ENCODE measurements at places on chromosomes 2 and 18. TPM values are rescaled to one million over a fixed set of nuclear protein-coding genes. Genes with fewer than 3 reads are reported as not detected.

The ATP6V1C2 gene
- not detected for total RNA-seq

The GALR1 gene
- not detected for total RNA-seq

The IRS1 gene
- total RNA-seq = 5.8 TPM

The SH3RF3 gene
- 0.05 TPM for total RNA-seq

The FOXD4L1 gene
- total RNA-seq = 0.47 TPM

The NT5C1B gene
- total RNA-seq = not detected

The POTEC gene
- not detected for total RNA-seq

The ABCG8 gene
- not detected for total RNA-seq

The GLI2 gene
- total RNA-seq = 0.28 TPM

The CIB4 gene
- total RNA-seq = not detected

The SLC14A1 gene
- 14.8 TPM for total RNA-seq

The PSMA8 gene
- total RNA-seq = 1.1 TPM

DNA sequence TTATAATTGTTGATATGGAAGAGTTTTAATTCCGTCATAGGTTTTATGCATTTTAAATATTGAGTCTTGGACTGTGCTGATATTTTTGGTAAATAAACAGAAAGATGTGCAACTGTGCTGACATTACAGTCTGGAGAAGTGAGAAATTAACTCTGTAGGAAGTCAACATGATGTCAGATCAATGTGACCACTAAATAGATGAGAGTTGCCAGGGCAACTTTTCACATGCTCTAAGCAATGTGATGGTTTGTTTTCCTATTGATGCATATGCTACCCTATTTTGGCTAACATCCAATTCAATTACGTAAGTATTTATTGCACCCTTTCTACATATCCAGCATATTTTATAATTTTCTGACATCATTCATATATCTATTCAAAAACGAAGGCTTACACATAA, 1109.3 kb downstream of the TSN start:
- no peak overlapping the region for H3K4me3 ChIP-seq
- DNase-seq = no peak
- H3K27ac ChIP-seq = no peak overlapping the region
- no peaks in the 10 kb centered on the region for H3K4me1 ChIP-seq
- no peaks in the 10 kb centered on the region for H3K36me3 ChIP-seq
- no peaks in the 10 kb centered on the region for H3K27me3 ChIP-seq

DNA sequence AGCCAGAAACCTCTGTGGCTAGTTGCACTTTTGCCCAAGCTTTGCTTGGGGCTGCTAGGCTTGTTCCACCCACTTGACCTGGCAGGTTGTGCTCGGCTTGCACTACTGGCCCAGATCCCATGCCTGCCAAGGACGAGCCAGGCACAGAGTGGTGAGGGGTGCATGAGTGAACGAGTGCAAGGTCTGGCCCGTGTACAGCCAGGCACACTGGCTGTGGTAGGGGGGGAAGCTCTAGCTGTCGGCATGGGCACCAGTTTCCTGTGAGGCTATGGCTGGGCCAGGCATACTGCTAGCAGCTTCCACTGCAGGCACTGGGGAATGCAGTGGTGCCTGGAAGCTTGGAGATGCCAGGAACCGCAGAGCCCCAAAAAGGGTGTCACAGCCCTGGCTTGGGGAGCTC, 210.4 kb downstream of the AKAIN1 start:
- H3K27me3 ChIP-seq = no peaks in the 10 kb centered on the region
- no peaks in the 10 kb centered on the region for H3K36me3 ChIP-seq
- DNase-seq = no peak
- no peak overlapping the region for H3K4me3 ChIP-seq

DNA sequence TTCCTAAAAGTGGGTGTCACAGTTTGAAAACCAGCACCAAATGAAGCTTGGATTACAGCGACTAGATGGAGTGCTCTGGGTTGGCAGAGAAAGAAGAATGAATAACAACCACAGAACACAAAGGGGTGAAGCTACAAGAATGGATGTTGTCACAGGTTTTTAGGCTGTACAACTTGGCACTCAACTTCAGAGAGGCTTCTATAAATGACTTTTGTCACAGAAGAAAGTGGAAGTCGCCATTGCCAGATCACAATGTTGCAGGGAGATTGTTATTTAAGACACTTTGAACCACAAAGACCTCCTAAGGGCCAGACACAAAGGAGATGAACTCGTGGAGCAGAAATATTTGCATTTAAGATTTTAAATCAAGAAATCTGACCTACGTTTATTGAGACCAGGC, 354.2 kb downstream of the CDH7 start:
- no peak overlapping the region for H3K27ac ChIP-seq
- H3K4me1 ChIP-seq = no peaks in the 10 kb centered on the region
- H3K4me3 ChIP-seq = no peak overlapping the region
- H3K27me3 ChIP-seq = no peaks in the 10 kb centered on the region
- H3K36me3 ChIP-seq = no peaks in the 10 kb centered on the region
- no peak for DNase-seq

- peaks cover 73% of the 10 kb centered on the region for H3K4me1 ChIP-seq
- peak; percentile 63 for DNase-seq
- peak overlapping the region; percentile 29 for H3K4me3 ChIP-seq
These were observed 12.7 kb downstream of the ICOS start for GRCh38 chr2:203949228-203949627.

DNA sequence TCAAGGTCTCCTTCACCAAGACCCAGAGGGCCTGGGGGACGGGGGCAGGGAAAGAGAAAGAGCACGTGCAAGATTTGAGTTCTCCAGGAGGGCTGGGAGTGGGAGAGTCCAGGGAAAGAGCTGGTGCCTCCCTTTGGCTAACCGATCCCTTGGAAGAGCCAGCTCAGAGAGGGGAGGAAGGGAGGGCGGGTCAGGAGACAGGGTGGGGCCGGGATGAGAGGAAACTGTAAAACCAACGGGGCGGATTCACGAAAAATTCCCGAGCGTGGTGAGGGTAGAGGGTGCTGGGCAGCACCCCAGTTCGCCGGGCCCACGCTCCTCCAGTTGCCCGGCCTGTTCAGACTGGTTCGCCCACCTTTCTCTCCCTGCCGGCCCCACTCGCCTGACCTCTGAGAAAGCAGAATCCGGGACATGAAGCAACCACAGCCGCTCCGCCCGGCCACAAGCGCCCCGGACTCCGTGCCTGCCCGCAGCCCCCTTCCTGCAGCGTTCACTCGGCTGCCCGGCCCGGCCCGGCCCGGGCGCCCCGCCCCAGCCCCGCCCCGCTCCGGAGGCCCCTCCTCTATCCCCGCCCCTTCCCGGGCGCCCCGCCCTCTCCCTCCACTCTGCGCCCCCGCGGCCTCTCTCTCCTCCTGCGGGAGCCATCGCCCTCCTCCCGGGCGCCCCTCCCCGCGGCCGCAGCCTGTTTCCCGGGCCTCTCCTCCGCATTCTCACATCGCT, 230.9 kb upstream of the SMAD2 start:
- no peak overlapping the region for H3K27ac ChIP-seq
- H3K36me3 ChIP-seq = no peaks in the 10 kb centered on the region
- peaks cover 3% of the 10 kb centered on the region for H3K4me1 ChIP-seq
- DNase-seq = peak; percentile 65

DNA sequence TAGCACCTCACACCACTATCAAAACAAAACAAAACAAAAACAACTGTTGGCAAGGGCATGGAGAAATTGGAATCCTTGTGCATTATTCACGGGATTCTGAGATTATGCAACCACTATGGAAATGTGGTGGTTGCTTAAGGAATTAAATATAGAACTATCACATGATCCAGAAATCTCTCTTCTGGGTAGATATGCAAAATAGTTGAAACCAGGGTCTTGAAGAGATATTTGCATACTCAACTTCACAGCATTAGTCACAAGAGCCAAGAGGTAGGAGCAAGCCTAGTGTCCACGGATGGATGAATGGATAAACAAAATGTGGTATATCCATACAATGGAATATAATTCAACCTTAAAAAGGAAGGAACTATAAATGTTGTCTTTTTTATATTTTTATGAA, 7.0 kb downstream of the TMEM131 start:
- H3K36me3 ChIP-seq = peaks cover 30% of the 10 kb centered on the region
- H3K27ac ChIP-seq = no peak overlapping the region
- H3K4me3 ChIP-seq = no peak overlapping the region
- peaks cover 23% of the 10 kb centered on the region for H3K4me1 ChIP-seq

DNA sequence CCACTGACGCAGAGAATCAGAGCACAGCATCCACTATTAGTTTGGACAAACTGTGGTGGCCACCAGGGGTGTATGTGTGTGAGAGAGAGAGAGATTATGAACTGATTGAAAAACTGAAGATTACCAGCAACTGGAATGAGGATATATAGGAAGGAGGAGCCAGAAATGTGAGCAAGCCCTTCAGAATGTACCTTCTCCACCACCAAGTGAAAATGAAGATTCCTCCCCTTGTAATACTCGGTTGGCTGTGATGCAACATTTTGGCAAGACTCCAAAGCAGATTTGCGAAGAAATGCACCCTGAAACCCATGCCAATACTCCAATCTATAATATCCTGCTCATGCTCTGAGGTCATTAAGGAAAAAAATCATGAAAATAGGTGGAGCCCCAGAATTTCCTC, 121.2 kb upstream of the SLC35G4 start:
- no peak overlapping the region for H3K27ac ChIP-seq
- no peak for DNase-seq
- H3K27me3 ChIP-seq = no peaks in the 10 kb centered on the region
- H3K36me3 ChIP-seq = no peaks in the 10 kb centered on the region

DNA sequence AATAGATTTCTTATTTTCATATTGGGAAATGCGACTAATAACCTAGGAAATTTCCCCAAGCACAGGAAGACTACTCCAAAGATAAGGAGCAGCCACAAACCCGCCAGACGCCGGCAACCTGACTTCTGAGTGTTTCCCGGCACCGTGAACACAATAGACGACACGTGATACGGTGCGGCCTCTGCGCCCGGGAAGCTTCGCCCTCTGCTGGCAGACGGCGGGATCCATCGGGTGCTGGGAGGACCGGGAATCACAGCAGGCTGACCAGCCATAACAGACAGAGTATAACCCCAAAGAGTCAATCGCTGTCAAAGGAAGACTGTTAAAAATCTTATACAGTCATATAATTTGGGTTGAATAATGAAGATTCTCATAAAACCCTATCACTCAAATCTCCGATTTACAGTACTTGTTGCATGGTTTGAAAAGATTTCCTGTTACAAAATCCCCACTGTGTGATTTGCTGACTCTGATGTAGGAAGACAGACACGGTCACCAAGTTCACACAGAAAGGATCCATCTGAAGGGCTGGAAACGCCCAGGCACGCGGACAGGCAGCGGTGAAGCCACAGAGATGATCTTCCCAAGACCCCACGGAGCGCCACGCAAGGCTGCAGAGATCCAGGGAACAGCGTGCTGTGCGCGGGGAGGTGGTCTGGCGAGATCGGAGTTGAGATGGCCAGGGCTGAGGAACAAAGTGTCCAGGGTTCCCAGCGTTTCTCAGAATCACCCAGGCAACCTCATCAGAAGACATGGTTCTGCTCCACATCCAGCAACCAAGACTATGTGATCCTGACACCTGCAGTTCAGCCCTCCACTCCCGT, 73.8 kb downstream of the EIPR1 start:
- H3K4me3 ChIP-seq = no peak overlapping the region
- no peak overlapping the region for H3K27ac ChIP-seq
- DNase-seq = peak; percentile 78
- H3K4me1 ChIP-seq = peaks cover 13% of the 10 kb centered on the region
- no peaks in the 10 kb centered on the region for H3K36me3 ChIP-seq

GRCh38 chr2:221822416-221822815, 250.3 kb upstream of the EPHA4 start:
- H3K36me3 ChIP-seq = no peaks in the 10 kb centered on the region
- H3K27ac ChIP-seq = no peak overlapping the region
- DNase-seq = no peak
- H3K4me3 ChIP-seq = no peak overlapping the region

DNA sequence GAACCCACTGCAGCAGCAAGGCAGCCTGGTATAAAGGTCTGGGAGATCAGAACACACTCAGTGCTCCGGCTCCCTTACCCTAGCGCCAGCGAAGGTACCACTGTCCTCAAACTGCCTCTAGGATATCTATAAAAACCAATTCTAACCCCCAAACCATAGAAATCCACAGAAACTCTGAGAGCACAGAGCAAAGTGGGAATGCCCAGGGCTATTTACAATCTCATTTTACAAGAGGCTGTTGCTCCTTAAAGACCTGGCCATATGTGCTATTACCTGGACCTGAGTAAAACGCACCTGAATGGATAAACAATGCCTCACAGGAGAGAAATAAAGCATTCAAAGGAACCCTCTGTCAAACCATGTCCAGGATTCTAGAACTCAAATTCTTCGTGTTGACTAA, 4.3 kb downstream of the STK39 start:
- H3K27ac ChIP-seq = no peak overlapping the region
- H3K4me1 ChIP-seq = peaks cover 31% of the 10 kb centered on the region
- no peak overlapping the region for H3K4me3 ChIP-seq
- DNase-seq = no peak
- H3K27me3 ChIP-seq = no peaks in the 10 kb centered on the region

- no peak overlapping the region for H3K4me3 ChIP-seq
- H3K36me3 ChIP-seq = no peaks in the 10 kb centered on the region
- DNase-seq = no peak
- H3K27me3 ChIP-seq = no peaks in the 10 kb centered on the region
These were observed 49.7 kb upstream of the AGAP1 start for GRCh38 chr2:235444101-235444597.

GRCh38 chr2:158214431-158214830, 112.8 kb downstream of the UPP2 start:
- no peak overlapping the region for H3K4me3 ChIP-seq
- no peaks in the 10 kb centered on the region for H3K27me3 ChIP-seq
- no peak overlapping the region for H3K27ac ChIP-seq

GRCh38 chr2:38160516-38160915, 84.6 kb upstream of the CYP1B1 start:
- H3K4me3 ChIP-seq = no peak overlapping the region
- no peaks in the 10 kb centered on the region for H3K4me1 ChIP-seq
- H3K27ac ChIP-seq = no peak overlapping the region
- peaks cover 72% of the 10 kb centered on the region for H3K27me3 ChIP-seq

- H3K4me3 ChIP-seq = no peak overlapping the region
- peaks cover 2% of the 10 kb centered on the region for H3K4me1 ChIP-seq
- DNase-seq = peak; percentile 79
These were observed 94.4 kb upstream of the TGFA start for GRCh38 chr2:70647873-70648481.

DNA sequence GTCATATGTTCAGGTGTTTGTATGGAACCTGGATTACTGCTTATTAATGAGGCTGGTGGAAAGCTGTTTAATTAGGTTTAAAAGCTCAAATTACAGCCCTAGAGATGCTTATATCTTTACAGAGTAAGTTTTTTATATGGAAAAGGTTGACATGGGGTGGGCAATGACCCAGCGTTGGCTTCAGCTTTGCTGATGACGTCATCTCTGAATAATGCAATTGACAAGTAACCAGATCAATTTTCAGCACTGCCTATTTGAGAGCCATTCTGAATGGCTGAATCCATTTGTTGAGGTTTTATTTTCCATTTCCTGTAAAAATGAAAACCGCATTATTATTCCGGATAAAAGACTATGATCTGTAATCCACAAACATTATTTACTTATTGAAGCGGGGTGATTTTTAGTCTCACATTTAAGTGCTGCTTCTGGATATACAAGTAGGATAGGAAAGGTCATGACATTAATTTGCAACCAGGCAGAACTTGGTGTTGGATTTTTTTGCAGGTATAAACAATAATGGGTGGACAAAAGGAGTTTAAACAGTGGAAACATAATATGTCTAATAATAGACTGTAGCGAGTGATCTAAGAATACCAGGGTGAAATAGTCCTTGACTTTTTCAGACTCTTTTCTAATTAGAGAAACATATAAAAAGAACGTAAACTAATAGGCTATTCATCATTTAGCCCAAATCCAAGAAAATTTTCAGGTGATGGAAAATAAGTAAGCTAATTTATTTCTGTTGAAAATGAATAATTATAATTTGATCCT, 2.7 kb downstream of the PPP1R1C start:
- peaks cover 13% of the 10 kb centered on the region for H3K27me3 ChIP-seq
- no peak overlapping the region for H3K4me3 ChIP-seq
- H3K4me1 ChIP-seq = peaks cover 2% of the 10 kb centered on the region
- no peaks in the 10 kb centered on the region for H3K36me3 ChIP-seq
- DNase-seq = no peak

Data from activated CD8-positive, alpha-beta memory T cell treated with anti-CD3 and anti-CD28 coated beads, Interleukin-2, amount 10 ng/mL, durations not matched to agents 7 days and 5 days (primary cell).